Stimulated activated CD4-positive, alpha-beta T cell treated with anti-CD3 and anti-CD28 coated beads, TNF-alpha, amount 100 ng/mL, for 24 hours (primary cell): ENCODE measurements at places on chromosomes 6 and 20.

DNA sequence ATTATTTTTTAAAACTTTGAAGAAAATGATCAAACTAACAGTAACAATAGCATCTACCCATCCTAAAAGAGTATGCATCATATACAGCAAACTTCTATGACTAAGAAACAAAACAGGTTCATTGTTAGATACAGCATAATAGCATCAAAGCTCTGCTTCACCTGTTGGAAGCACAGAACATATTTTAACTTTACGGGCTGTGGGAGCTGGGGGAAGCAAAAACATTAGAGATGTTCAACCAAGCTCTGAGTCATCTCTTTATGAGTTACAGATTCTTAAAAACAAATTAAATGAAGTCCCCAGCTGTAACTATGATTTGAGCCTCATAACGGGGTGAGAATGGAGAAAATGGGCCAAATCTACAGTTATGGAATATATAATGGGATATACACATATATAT, 63.4 kb downstream of the SYNE1 start:
- DNase-seq: no peak

GRCh38 chr6:16805243-16805950, 44.1 kb upstream of the ATXN1 start:
- DNase-seq: no peak

DNA sequence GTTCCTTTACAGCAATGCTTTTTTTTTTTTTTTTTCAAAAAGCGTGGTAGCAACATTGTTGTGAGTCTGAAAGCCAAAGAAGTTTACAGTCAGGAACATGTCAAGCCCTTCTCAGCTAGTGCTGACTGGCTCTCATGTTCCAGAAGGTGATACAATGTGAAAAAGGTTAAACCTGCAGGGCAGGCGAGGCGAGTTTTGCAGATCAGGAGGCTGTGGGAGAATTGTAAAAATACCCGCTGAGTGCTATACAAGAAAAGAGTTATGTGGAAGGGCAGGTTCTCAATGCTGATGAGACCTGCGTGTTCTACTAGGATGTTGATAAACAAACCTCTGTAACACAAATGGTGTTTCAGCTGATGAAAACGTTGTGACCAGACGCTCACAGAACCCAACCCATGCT, 30.9 kb upstream of the RPP40 start:
- DNase-seq: no peak

GRCh38 chr20:36519944-36520343, 21.4 kb upstream of the MYL9 start:
- no peak for DNase-seq

- DNase-seq: no peak
Observed at GRCh38 chr6:83273596-83273995, 80.4 kb downstream of the RWDD2A start.

DNA sequence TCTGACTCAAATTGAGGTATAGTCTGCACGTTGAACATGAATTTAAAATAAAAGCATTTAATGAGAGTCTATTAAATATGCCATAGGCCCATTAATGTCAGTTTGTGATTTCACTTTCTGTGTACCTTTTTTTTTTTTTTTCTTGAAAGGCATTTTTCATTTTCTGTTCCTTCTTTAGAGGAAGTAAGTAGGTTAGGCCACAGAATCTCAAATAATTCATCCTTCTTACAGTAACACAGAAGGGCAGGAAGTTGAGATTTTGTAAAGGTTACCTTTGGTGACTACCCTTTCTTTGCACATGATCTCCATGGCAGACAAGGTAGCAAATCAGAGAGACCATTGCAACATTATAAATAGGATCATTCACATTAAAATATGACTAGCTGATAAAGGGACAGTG, 9.6 kb downstream of the L3MBTL3 start:
- DNase-seq: no peak

DNA sequence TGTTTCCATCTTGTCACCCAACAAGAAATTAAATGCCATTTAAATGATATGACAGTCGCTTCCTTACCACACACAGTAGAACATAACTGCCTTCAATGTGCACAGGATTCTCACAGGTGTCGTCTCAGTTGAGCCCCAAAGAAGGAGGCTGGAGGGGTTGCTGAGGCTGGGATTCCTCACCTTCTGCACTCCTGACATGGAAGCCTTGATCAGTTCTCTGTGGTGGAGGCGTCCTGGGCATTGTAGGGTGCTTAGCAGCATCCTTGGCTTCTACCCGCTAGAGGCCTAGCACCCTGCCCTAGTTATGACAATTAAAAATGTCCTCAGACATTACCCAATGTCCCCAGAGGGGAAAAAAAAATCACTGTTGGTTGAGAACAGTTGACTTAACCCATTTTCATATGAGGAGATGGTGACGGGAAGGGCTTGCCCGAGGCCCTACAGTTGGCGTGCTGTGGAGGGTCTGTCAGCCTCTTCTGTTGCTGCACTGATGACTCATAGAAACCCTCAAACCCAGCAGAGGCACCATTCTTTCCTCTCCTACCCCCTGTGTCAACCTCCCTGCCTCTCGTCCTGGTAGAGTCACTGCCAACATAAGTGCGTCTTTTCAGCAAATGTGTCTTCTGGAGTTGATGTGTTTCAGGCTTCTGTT, 19.3 kb upstream of the ZNF831 start:
- peak; percentile 55 for DNase-seq

DNA sequence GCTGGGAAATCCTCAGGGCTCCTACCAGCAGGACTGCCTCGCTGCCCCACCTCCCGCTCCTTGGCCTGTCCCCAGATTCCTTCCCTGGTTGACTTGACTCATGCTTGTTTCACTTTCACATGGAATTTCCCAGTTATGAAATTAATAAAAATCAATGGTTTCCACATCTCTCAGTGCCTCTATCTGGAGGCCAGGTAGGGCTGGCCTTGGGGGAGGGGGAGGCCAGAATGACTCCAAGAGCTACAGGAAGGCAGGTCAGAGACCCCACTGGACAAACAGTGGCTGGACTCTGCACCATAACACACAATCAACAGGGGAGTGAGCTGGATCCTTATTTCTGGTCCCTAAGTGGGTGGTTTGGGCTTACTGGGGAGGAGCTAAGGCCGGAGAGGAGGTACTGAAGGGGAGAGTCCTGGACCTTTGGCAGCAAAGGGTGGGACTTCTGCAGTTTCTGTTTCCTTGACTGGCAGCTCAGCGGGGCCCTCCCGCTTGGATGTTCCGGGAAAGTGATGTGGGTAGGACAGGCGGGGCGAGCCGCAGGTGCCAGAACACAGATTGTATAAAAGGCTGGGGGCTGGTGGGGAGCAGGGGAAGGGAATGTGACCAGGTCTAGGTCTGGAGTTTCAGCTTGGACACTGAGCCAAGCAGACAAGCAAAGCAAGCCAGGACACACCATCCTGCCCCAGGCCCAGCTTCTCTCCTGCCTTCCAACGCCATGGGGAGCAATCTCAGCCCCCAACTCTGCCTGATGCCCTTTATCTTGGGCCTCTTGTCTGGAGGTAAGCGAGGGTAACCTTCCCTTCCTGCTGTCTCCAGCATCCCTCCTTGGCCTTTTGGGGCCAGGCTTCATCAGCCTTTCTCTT, at the start of gene CFB:
Gene CFB, plus strand, starts transcription at position 589 of the 863 bp plus-strand sequence. Its CDS starts 127 bp downstream, at position 716.
- no peak for DNase-seq

- no peak for DNase-seq
Observed at GRCh38 chr6:30696432-30696831, 5.6 kb upstream of the NRM start.

GRCh38 chr20:59006167-59006863, 739 bp downstream of the CTSZ start:
- DNase-seq: no peak

- DNase-seq: no peak
Observed at GRCh38 chr6:12353731-12354130, 63.6 kb downstream of the EDN1 start.

DNA sequence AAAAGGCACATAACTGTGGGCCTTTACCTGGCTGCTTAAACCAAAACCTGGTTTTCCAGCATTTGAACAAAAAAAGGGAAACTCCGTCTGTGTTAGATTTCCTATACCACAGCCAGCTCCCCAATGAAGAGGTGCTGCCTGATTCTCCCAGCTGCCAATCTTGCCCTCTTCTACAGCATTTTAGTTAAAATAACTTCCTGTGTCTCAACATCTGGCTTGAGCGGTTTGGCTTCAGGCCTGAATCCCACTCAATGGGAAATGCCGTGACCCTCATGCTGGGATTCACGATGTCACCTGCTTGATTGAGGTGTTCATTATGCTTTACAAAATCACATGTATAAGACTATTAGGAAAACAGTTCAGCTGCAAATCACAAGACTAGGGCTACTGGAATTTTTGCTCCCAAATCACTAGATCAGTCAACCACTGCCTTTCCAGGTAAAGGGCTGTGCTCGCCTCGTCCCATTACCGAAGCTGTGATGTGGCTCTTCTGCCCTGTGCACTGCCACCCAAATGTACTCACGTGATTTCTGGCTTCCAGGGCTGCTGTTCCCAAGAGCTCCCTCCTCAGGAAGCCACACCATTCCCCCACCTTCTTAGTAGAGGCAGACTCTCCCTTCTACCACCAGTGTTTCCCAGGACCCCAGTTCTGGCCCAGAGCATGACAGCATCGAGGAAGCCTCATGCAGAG, 94.6 kb downstream of the PSMG4 start:
- no peak for DNase-seq

DNA sequence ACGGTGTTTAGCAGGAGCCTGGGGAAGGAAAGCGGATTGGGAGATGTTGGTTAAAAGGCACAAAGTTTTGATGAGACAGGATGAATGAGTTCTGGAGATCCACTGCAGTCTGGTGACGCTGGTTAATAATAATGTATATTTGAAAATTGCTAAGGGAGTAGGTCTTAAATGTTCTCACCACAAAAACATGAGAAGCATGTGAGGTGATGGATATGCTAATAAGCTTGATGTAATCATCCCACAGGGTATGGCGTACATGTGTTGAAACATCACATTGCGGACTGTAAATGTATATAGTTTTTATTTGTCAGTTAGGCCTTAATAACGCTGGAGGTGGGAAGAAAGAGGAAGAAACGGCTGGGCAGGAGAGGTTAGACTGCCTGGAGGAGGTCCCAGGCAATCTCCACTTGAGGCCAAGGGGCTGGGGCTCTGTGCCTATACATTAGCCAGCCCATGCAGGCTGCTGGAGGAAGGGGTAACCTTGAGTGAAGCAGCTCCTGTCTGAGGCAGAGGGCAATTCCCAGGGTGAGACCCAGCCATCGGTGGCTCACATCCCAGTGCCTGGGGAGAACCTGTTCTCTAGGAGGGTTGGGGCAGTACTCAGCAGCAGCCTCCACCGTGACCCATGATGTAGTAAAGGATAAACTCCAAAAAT, 188.2 kb upstream of the QKI start:
- DNase-seq: no peak

GRCh38 chr20:56630506-56631317, 1.6 kb downstream of the TFAP2C start:
- DNase-seq: no peak

DNA sequence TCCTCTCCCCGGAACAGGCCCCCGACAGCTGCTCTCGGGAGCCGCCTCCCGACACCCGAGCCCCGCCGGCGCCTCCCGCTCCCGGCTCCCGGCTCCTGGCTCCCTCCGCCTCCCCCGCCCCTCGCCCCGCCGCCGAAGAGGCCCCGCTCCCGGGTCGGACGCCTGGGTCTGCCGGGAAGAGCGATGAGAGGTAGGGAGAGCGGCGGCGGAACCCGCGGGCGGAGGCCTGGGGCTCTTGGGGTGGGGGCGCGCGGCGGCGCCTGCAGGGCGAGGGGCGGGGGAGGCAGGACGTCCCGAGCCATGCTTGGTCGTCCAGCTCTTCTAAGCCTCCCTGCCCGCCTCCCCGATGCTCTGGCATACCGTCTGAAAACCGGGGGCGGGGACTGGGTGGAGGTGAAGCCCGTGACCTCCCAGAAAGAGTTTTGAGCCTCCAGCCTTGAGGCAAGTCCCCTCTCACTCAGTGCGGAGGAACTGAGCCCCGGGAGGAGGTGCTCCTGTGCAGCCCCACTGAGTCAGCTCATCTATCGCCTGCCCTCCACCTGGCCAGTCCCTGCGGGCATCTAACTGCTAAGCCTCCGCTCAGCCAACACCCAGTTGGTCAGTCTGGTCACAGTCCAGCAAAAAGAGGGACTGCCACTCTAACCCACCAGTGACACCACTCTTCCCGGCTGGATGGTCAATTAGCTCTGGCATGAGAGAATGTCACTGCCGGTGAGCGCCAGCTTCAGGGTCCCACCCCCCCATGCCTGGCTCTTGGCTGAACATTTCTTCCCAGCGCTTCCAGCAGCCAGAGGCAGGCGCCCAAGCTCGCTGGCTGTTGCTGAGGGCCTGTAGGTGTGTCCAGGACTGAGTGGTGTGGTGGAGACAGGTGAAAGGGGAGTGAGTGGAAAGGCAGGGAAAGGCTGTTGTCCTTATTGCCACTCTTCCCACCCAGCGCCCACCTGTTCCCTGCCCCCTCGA, 482 bp downstream of the DDR1 start:
- DNase-seq: peak; percentile 52

DNA sequence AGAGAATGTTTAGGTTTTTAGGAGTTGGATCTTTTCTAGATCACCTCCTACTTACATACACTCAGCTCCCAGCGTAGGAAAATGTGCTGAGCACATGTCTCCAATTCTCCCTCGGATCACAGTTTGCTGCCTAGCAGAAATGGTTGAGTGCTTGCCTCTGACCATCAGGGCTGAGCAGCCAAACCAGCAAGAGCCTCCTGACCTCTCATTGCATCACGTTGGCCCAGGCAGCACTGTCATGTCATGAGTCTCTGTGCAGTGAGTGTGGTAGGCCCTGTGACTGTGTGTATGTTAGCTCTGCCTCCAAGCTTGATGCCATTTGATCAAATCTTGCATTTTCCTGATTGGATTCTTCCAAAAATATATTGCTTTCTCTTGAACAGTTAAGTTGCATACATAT, 112.0 kb downstream of the LRRC1 start:
- DNase-seq: no peak

DNA sequence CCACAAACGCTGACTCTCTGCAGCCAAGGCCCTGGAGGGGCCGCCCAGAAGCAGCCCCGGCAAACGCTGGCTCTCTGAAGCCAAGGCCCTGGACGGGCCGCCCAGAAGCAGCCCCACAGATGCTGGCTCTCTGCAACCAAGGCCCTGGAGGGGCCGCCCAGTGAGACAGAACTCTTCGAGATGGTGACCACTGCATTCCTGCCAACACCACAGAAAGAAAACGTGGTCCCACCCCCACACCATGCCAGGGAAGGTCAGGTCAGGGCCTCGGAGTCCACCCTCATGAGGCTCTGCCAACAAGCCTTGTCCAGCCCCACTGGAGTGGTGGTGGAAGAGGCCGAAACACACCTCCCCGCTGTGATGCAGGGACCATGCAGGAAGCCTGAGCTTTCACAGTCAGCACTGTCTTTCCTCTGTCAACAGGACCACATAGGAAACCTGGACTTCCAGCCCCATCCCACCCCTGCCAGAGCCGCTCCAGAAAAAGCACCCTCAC, 97.5 kb downstream of the DLL1 start:
- no peak for DNase-seq

GRCh38 chr20:25018425-25018824, 25.9 kb upstream of the APMAP start:
- no peak for DNase-seq

GRCh38 chr6:68876792-68877493, 241.9 kb downstream of the ADGRB3 start:
- DNase-seq: no peak

- no peak for DNase-seq
Observed at GRCh38 chr6:52574709-52575501, 2.0 kb downstream of the TRAM2 start.

GRCh38 chr20:24779946-24780345, 169.1 kb upstream of the CST7 start:
- no peak for DNase-seq

- no peak for DNase-seq
Observed at GRCh38 chr20:53923566-53924369, 146.6 kb downstream of the BCAS1 start.

- no peak for DNase-seq
Observed at GRCh38 chr6:142275236-142276006, 26.4 kb upstream of the ADGRG6 start.
